ENCODE measurements at places on chromosomes 2 and 18. TPM values are rescaled to one million over a fixed set of nuclear protein-coding genes. Genes with fewer than 3 reads are reported as not detected.

Gene RNF125
- total RNA-seq: 0.53 TPM

Gene MYCN
- not detected for total RNA-seq

Gene MAPRE2
- 17.0 TPM for total RNA-seq

Gene MALL
- total RNA-seq: 158 TPM

Gene TXNDC2
- total RNA-seq: 0.38 TPM

Gene DSG4
- 0.02 TPM for total RNA-seq

Gene FAP
- 0.08 TPM for total RNA-seq

Gene NEU4
- 0.18 TPM for total RNA-seq

Gene TMEM37
- 1.6 TPM for total RNA-seq

Gene UGT1A3
- total RNA-seq: not detected

Gene OXER1
- not detected for total RNA-seq

Gene ACMSD
- total RNA-seq: not detected

Gene MOGAT1
- total RNA-seq: not detected

Gene CRYGD
- total RNA-seq: not detected

Gene BCS1L
- 42.0 TPM for total RNA-seq

Gene AMER3
- total RNA-seq: not detected

Gene IGFBP2
- total RNA-seq: 66.1 TPM

Gene CFAP65
- total RNA-seq: 0.15 TPM

Gene TRIP12
- total RNA-seq: 101 TPM

Gene UGT1A4
- not detected for total RNA-seq

Gene CYP20A1
- 9.2 TPM for total RNA-seq

Gene SCN2A
- not detected for total RNA-seq

Gene HOXD3
- 0.15 TPM for total RNA-seq

Gene DSG1
- not detected for total RNA-seq

Gene KIF1A
- 0.62 TPM for total RNA-seq

Data from A549 treated with DMSO at 1 μM for 4 hours (cell line).